ENCODE measurements at places on chromosomes 5 and 9.

- no peak for DNase-seq
These were observed 16.2 kb downstream of the GPX3 start for GRCh38 chr5:151036556-151036955.

DNA sequence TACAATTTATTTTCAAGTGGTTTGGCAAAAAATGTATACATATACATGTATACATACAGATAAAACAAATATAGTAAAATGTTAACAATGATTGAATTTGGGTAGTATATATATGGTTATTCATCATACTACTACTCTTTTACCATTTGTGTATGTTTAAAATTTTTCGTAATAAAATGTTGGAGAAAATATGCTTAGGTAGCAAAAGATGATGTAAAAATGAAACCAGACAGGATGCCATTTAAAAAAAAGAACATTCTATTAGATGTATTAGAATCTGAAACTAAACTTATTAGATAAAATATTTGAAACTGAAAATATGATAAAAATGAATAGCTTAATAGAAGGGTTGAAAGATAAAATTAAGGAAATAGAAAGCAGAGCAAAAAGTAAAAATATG lies 144.9 kb upstream of the FER start:
- no peak for DNase-seq

DNA sequence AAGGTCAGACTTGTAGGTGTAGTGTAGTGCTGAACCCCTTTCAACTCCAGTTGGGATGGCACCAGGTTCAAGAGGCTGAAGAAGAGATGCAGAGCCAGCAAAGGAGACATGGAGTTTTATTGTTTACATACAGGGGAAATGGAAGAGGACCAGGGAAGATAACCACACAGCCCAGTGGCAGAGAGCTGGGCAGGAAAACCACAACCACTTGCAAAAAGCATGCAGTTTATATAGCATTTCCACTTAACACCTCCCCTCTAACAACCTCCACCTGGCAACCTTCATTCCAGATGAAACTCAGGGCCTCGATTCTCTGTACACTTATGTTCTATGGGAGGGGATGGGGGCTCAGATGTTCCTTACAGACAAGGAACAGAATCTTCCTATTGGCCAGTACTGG lies 56.9 kb downstream of the SNX24 start:
- no peak for DNase-seq

DNA sequence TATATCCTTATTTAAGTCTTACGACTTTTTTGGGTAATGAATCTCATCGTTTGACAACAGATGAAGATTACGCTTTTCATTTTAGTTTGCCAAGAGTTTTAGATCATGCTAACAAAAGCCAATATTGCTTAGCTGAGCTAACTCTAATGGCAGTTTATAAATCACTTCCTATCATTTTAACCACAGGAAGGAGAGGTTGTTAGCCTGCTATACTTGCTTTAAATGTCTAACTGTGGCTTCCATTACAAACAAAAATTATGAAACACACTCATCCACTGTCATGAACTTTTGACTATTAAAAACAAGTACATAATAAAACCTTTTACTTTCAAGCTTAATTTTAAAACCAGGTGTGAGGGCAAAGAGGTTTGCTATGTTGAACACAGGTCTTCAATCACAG lies 53.7 kb upstream of the ANKH start:
- no peak for DNase-seq

- no peak for DNase-seq
These were observed 13.8 kb downstream of the WWC1 start for GRCh38 chr5:168305281-168305680.

- DNase-seq, result no peak
These were observed 309.2 kb downstream of the CTNND2 start for GRCh38 chr5:11595045-11595444.

DNA sequence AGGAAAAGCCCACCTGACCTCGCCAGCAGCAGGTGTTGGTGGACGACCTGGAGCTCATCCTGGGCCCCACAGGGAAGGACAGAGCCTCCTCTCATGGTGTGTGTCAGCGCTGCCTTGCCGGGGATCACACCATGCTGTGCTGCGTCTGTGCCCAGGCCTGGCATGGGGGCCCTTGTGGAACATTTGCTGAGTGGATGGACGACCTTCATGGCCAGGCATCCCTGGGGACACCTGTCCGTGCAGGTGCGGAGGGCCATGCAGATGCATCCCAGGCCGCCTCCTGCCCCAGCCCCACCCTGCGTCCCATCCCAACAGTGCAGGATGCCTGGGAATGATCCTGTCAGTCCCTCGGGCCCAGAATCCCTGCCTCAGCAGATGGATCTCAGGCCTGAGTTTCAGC lies 73.8 kb downstream of the NEK6 start:
- no peak for DNase-seq

DNA sequence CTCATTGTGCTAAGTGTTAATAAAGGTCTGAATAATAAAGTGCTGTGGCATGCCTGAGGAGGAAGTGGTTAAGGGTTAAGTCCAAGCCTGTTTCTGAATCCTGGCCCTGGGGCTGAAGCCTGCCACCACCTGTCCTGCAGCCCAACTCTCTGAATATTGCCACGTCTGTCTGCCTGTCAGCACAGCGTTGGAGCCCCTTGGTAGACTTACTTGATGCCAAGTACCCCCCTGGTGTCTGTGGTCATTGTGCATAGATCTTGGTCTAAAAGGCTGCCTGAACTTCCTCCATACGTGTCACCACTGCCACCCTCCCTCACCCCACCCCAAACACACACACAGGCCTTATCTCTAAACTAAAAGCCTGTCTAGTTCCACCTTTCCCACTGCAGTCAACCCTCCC lies 35.4 kb upstream of the SLC2A8 start:
- DNase-seq, result no peak

- DNase-seq, result no peak
These were observed 49.1 kb downstream of the NIPAL4 start for GRCh38 chr5:157509093-157509492.

GRCh38 chr9:133202688-133203453 lies 6.2 kb downstream of the OBP2B start:
- DNase-seq, result no peak

DNA sequence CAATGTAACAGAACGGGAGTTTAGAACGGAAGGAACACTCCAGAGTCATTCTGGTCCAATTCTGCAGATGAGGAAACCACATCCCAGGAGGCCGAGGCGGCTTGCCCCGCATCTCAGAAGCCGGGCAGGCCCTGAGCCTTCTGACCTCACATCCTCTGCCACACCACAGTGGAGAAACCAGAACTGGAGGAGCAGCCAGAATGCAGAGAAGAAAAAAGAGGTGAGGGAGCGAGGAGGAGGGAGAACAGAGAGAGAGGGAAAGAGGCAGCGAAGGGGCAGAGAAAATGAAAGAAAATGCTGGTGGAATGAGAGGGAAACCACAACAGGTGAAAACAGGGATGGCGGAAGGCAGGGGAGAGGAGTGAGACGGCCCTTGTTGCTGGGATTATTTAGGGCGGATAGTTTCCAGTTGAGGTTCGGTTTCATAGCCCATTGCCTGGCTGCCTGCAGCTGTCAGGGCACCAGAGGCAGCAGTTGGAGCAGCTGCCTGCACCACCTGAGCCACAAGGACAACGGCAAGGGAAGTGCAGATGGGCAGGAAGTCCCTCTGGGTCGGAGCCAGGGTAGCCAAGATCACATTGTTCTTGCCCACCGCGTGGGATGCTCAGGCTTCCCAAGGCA lies at the start of gene HMHB1:
TSS of gene HMHB1 (plus strand) at position 77 of the 621 bp plus-strand sequence.
- DNase-seq, result no peak

GRCh38 chr5:169394371-169394770 lies 93.4 kb upstream of the SLIT3 start:
- no peak for DNase-seq

All from urinary bladder (tissue), 4 donors.